ENCODE measurements at places on chromosomes 5 and 9.

DNA sequence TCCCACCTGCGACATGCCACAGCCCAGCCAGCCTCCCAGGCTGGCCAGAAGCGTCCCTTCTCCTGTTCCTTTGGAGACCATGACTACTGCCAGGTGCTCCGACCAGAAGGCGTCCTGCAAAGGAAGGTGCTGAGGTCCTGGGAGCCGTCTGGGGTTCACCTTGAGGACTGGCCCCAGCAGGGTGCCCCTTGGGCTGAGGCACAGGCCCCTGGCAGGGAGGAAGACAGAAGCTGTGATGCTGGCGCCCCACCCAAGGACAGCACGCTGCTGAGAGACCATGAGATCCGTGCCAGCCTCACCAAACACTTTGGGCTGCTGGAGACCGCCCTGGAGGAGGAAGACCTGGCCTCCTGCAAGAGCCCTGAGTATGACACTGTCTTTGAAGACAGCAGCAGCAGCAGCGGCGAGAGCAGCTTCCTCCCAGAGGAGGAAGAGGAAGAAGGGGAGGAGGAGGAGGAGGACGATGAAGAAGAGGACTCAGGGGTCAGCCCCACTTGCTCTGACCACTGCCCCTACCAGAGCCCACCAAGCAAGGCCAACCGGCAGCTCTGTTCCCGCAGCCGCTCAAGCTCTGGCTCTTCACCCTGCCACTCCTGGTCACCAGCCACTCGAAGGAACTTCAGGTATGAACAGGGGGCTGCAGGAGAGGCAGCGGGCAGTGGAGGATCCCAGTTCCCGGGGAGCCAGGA lies 106.5 kb downstream of the PPARGC1B start:
- DNase-seq, result no peak

- no peak for DNase-seq
Observed at GRCh38 chr9:14961372-14962068, 51.3 kb upstream of the FREM1 start.

GRCh38 chr5:143680672-143681259 lies 131.2 kb upstream of the HMHB1 start:
- no peak for DNase-seq

DNA sequence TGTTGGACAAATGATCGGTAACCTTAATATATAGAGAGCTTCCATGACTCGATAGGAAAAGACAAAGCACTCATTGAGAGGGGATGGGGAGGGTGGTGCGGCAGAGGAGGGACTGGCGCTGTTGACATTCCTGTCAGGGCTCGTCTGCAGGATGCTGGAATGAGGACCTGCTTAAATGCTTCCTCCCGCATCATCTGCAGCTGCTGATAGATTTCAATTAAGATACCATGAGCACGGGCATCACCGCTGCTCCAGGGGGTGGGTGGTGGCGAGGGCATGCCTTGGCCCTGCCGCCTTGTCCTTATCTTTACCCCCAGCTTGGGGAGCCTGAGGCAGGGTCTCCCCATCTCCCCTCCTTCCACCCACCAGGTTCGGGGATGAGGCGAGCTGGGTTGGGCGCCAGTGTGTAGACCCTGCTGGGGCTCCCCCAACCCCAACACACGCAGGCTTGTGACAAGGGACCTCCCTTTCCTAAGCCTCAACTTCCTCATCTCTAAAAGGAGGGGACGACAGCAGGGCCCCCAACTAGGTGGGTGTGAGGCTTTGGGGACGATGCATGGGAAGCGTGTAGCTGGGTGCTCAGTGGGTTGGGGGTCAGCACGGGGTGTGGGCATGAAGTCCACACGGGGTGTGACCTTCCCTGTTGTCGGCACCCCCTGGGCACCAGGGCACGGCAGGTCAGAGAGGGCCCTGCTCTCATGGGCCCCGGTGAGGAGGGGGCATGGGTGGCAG lies 11.7 kb upstream of the QRFP start:
- no peak for DNase-seq

DNA sequence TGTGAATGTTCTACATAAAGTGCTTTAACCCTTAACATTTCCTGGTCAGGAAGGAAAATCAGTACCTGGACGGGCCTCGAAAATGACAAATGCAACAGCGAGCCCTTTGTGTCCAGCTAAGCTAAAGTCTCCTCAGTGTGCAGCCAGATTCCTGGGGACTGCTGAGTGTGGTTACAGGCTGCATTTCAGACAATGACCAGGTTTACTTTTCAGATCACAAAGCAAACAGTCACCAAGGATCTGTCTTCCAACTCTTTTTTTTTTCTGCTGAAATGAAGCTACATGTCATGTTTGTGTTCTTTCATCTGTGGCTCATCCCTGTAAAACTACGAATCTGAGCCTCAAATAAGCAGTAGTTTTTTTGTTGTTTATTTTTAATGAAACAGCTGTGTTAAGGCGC lies 20.8 kb downstream of the SLC46A2 start:
- no peak for DNase-seq

GRCh38 chr5:176134529-176135223 lies 103.5 kb upstream of the SIMC1 start:
- no peak for DNase-seq

- DNase-seq, result no peak
Observed at GRCh38 chr5:18944771-18945170, 1043.2 kb downstream of the CDH18 start.
